ENCODE measurements at places on chromosomes 16 and 17. TPM values are rescaled to one million over a fixed set of nuclear protein-coding genes. Genes with fewer than 3 reads are reported as not detected.

KRT16 gene
- total RNA-seq = 142 TPM

ZNF646 gene
- total RNA-seq = 8.9 TPM

COG7 gene
- total RNA-seq = 24.7 TPM

ABAT gene
- 5.8 TPM for total RNA-seq

CEP295NL gene
- total RNA-seq = 10.2 TPM

SALL1 gene
- not detected for total RNA-seq

MRPL28 gene
- 20.9 TPM for total RNA-seq

NPW gene
- 2.2 TPM for total RNA-seq

SP2 gene
- total RNA-seq = 2.1 TPM

KPNA2 gene
- 29.9 TPM for total RNA-seq

AP2B1 gene
- total RNA-seq = 52.1 TPM

SPATA22 gene
- total RNA-seq = 0.39 TPM

CMTM4 gene
- total RNA-seq = 18.7 TPM

ATAD5 gene
- total RNA-seq = 5.1 TPM

SPNS2 gene
- total RNA-seq = 24.1 TPM
